ENCODE measurements at places on chromosomes 1 and 21. TPM values are rescaled to one million over a fixed set of nuclear protein-coding genes. Genes with fewer than 3 reads are reported as not detected.

DNA sequence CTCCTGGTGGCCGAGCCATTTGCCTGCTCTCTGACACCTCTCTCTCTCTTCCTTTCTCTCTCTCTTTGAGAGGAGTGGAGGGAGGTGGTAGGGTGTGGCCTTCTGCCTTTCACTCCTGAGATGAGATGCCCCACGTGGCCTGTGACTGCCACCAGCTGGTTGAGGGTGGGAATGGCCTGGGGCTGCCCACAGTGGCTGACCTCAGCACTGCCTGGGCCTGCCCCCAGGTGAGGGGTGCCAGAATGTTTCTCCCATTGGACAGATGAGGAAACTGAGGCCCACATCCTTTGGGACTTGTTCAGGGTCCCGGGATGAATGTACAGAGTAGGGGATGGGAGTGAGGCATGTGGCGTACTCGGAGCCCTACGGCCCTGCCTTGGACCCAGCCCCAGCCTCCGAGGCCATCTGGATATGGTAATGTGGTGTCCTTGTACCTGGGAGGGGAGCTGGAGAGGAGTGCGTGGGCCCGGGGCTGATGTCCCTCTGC is 12.7 kb upstream of the C1orf167 start:
- peak overlapping the region; percentile 20 for H3K4me3 ChIP-seq
- peaks cover 46% of the 10 kb centered on the region for H3K36me3 ChIP-seq
- H3K27me3 ChIP-seq: no peaks in the 10 kb centered on the region

The SMIM1 gene
- not detected for total RNA-seq

The IVL gene
- total RNA-seq: not detected

GRCh38 chr1:21541835-21542234 is 32.6 kb downstream of the ALPL start:
- H3K4me1 ChIP-seq: no peaks in the 10 kb centered on the region
- H3K36me3 ChIP-seq: no peaks in the 10 kb centered on the region
- H3K4me3 ChIP-seq: no peak overlapping the region
- H3K27ac ChIP-seq: no peak overlapping the region
- peaks cover 18% of the 10 kb centered on the region for H3K27me3 ChIP-seq

The USP33 gene
- 45.7 TPM for total RNA-seq

- peaks cover 45% of the 10 kb centered on the region for H3K4me1 ChIP-seq
- DNase-seq: peak; percentile 56
- peak overlapping the region; percentile 83 for H3K4me3 ChIP-seq
- H3K27me3 ChIP-seq: no peaks in the 10 kb centered on the region
- H3K27ac ChIP-seq: peak overlapping the region; percentile 100
These were observed 37.2 kb upstream of the ETS2 start for GRCh38 chr21:38768471-38769063.

DNA sequence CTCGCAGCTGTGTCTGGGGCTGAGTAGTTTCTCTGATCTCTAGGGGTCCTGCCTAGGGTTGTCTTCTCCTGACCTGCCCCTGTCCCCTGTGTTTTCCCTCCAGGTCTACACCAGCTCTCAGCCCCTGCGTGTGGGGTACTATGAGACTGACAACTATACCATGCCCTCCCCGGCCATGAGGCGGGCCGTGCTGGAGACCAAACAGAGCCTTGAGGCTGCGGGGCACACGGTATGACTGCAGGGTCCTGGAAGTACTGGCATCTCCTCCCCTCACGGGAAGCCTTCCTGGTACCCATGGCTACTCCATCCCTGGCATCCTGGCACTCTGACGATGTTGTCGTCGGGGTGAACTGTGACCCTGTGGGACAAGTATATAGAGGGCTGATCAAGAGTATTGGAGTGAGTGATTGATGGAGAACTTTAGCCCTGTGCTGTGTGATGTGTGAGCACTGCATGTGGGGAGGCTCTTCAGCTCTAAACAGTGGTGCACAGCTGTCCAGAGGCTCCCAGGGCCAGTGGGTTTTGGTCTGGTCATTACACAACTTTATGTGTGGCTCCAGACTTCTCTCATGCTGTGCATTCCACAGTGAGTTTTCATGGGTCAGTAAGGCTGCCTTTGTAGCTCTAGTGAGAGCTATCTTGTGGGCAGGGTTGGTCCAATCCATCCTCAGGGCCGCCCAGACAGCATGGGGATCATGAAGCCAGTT is 14.4 kb downstream of the FAAH start:
- H3K27me3 ChIP-seq: no peaks in the 10 kb centered on the region
- H3K4me1 ChIP-seq: peaks cover 2% of the 10 kb centered on the region
- H3K27ac ChIP-seq: no peak overlapping the region
- H3K4me3 ChIP-seq: no peak overlapping the region
- DNase-seq: no peak

DNA sequence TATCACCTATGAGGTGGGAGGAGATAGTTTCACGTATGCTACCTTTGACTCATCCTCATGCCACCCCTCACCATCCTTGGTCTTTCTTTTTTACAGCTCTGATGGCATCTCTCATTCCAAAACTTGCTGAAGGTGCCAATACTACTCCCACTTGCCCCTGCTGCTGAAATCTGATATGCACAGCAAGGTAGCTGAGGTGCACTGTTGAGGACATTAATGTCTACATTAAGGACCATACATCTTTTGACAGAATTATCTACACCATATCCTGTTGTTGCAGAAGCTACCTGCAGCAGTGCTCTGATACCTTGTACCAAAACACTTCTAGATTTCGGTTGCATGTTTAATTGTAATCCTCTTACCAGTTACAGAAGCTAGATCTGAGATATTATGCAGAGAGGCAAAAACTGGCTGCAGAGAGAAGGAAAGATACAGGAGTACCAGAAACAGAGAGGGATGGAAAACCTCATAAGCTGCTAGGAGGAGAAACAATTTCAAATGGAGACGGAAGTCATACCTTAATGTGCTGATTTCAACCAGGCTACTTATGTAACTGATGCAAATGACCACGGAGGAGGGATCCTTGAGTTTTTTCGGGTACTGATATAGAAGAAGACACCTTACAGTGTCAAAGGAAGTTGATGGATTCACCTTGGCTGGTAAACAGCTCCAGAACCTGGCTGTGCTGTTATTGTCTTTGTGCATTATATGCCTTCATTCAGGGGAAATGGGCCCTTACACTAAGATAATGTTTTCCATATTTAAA is 19.3 kb upstream of the PTPRC start:
- DNase-seq: no peak
- H3K4me1 ChIP-seq: peaks cover 86% of the 10 kb centered on the region
- peak overlapping the region; percentile 99 for H3K27ac ChIP-seq
- no peaks in the 10 kb centered on the region for H3K27me3 ChIP-seq

GRCh38 chr1:230752407-230752806 is 5.2 kb downstream of the CAPN9 start:
- H3K27me3 ChIP-seq: no peaks in the 10 kb centered on the region
- H3K4me1 ChIP-seq: peaks cover 8% of the 10 kb centered on the region
- no peak overlapping the region for H3K27ac ChIP-seq
- no peaks in the 10 kb centered on the region for H3K36me3 ChIP-seq
- DNase-seq: no peak
